Right ventricle myocardium inferior (tissue), 1 donor: ENCODE measurements at places on chromosomes 12 and 14.

- DNase-seq = no peak
Measured at GRCh38 chr14:106530031-106530422, 1003.6 kb downstream of the TMEM121 start.

DNA sequence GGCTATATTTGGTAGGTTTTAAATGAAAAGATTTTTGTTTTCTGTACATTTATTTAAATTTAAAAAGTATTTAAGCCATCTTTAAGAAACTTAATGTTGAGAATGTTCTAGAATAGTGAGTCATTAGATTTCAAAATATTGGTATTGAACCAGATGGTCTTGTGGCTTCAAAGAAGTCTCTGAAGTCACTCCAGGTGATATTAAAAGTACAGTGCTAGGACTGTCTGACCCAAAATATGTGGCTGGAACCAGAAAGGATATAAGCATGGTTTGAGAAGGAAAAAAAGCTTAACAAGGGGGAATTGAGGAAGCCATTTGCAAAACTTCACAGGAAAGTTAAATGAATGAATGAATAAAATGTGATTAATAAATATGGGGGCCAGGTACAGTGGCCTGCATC lies 28.7 kb upstream of the MDM2 start:
- no peak for DNase-seq

GRCh38 chr14:100067971-100068959 lies 3.0 kb downstream of the EVL start:
- peak; percentile 79 for DNase-seq

- DNase-seq = no peak
Measured at GRCh38 chr14:35341454-35341750, 49.2 kb downstream of the PSMA6 start.

GRCh38 chr14:53634793-53635192 lies 321.8 kb downstream of the BMP4 start:
- DNase-seq = no peak

- DNase-seq = no peak
Measured at GRCh38 chr14:84017495-84017894, 1512.4 kb upstream of the FLRT2 start.

DNA sequence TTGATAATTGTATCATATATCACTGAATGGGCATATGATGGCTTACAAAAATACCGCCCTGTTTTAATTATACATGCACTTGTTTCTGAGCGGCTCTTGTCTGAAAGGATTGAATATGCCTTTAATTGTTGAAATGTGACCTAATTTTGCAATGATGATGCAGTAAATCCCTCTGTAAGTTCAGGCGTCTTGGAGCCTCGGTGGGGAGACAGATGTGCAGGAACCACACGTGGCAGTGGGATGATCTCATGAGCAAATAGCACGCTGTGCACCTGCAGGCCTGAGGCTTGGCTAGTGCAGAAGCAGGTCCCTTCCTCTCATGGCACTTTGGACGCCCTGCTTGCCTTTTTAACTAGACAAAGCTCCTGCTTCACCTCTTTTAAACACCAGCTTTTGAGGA lies 49.3 kb upstream of the ASPG start:
- DNase-seq = no peak

DNA sequence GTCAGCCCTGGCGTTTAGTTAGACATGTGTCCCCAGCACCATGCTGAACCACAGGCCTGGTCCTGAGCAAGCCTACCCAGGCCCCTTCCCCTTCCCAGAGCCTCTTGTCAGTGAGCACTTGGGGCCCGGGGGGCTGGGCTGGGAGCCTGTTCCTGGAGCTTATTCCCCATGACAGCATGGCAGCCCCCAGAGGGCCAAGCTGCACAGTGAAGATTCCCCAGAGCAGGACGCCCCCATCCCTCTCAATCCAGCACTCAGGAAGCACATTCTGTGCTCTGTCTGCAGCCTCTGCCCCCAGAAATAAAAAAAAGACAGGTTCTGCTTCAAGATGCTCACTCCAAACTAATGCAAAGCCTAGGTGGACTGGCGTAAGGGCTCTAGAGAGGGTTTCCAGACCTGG lies 117.3 kb downstream of the LGMN start:
- no peak for DNase-seq

- no peak for DNase-seq
Measured at GRCh38 chr14:35988972-35989690, 163.0 kb downstream of the BRMS1L start.

DNA sequence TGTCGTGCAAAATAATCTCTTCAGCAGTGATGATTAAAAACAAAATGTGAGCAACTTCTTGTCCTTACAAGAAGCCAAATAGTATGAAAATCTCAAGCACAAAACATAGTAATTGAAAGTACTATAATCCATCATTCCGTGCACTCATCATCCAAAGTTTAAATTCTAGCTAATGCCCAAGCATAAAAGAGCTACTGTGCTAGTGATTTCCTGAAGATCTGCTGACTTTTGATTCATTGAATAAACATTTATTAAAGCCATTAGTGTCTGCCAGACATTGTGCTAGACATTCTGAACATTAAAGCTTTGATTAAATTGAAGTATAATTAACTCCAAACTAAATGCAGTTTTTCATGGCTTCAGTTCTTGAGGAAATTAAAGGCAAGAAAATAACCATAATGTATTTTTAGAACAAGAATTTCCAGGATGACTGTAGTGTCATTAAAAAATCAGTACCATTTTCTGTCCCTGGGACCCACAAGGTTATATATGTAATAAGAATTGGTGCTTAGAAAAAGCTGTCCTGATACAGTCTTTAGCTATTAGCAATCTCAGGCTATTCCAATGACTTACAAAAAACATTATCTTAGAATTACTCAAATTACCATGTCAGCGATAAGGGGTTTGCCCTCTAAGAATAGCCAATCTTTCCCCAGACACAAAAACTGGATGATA lies 71.7 kb downstream of the CMAS start:
- DNase-seq = no peak

- DNase-seq = no peak
Measured at GRCh38 chr14:71536927-71537772, 395.1 kb upstream of the RGS6 start.

GRCh38 chr12:131855521-131856142 lies 27.4 kb downstream of the MMP17 start:
- peak; percentile 47 for DNase-seq

- DNase-seq = no peak
Measured at GRCh38 chr14:90140298-90140955, 78.6 kb downstream of the KCNK13 start.

GRCh38 chr14:92622311-92622710 lies 108.7 kb downstream of the RIN3 start:
- no peak for DNase-seq

- DNase-seq = no peak
Measured at GRCh38 chr12:107570721-107571120, 114.9 kb upstream of the PWP1 start.

DNA sequence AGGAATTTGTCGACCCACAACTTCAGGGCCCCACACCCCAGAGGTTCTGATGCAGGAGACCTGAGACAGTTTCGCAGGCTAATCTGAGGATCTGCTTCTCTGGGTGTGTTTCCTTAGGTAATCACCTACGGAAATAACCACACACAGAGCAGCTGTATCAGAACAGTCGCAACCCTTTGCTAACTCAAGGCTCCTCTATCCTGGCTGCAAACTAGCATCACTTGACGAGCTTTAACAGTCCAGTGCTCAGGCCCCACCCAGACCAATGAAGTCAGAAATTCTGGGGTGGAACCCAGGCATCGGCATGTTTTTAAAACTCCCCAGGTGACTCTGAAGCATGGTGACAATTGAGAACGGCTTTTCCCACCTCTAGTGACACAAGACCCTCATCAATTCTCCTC lies 20.7 kb downstream of the SLC7A7 start:
- DNase-seq = no peak

DNA sequence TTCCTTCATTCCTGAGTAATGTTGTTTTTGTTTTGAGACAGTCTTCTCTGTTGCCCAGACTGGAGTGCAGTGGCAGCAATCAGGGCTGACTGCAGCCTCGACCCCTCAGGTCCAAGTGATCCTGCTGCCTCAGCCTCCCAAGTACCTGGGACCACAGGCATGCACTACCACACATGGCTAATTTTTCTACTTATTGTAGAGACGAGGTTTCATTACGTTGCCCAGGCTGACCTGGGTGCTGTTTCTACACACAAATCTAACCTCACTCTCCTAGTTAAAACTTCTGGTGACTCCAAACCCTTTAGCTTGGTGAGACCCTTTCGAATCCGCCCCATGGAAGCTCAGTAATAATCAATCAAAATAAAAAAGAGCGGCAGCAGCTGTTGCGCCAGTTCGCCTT lies 1.3 kb downstream of the TMEM116 start:
- no peak for DNase-seq

DNA sequence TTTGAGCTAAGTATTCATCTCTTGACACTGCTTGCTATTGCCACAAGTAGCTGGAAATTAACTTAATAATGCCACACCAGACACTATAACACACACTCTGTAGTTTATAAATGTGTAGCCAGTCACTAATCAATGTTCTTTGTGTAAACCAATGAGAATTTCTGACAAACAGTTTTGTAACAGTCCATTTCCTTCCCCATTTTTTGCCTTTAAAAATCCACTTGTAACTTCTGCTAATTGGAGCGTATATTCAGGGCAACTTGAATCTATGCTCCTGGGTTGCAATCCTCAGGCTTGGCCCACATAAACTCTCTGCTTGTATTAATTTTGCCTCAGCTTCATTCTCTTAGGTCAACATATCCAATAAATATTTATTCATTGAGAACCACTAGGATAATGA lies 125.0 kb upstream of the DHRS4 start:
- DNase-seq = no peak

DNA sequence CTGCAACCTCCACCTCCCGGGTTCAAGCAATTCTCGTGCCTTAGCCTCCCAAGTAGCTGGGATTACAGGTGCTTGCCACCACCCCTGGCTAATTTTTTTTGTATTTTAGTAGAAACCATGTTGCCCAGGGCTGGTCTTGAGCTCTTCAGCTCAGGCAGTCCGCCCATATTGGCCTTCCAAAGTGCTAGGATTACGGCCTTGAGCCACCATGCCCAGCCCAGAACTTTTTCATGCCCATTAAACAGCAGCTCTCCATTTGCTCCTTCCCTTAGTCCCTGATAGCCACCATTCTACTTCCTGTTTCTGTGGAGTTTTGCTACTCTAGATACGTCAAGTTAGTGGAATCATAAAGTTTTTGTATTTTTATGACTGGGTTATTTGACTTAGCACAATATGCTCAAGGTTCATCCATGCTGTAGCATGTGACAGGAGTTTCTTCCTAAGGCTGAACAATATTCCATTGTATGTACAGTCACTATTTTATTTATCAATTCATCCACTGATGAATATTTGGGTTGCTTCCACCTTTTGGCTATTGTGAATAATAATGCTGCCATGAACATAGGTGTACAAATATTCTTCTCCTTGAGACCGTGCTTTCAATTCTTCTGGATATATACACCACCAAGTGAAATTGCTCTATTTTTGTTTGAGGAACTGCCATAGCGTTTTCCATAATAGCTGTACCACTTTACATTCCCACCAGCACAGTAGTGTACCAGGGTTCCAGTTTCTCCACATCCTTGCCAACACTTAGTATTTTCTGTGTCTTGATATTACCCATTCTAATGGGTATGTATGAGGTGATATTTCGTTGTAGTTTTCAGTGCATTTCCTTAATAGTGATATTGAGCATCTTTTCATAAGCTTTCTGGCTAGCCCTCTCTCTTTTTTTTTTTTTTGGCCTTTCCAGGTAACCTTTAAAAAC lies 15.0 kb downstream of the ATF1 start:
- DNase-seq = no peak
